IMR-90 (cell line): ENCODE measurements at places on chromosomes 4 and X. TPM values are rescaled to one million over a fixed set of nuclear protein-coding genes. Genes with fewer than 3 reads are reported as not detected.

The VCX gene
- total RNA-seq: not detected in 2 replicates

- peak; percentile 45 for DNase-seq
Measured at GRCh38 chr4:114226179-114226578, 246.7 kb upstream of the ARSJ start.

DNA sequence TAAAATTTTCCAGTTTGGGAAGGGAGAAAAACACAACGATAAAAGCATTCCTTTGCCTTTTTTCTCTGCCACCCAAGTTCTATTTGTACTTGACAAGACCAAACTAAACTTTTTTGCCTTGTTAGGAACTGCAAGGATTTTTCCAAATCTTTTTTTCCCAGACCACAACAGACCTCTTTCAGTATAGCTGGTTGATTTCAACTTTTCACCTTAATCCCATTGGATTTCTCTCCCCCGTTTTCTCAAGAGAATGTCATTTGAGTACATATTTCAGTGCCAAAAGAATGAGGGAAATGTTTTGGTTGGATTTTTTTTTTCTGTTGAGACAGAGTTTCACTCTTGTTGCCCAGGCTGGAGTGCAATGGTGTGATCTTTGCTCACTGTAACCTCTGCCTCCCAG, 18.5 kb upstream of the SGMS2 start:
- DNase-seq: no peak

The FGF13 gene
- total RNA-seq: under 0.01 and 0.18 TPM in 2 replicates

GRCh38 chr4:113385281-113385899, 335.9 kb downstream of the ANK2 start:
- no peak for DNase-seq

GRCh38 chrX:66255359-66255967, 91.4 kb downstream of the HEPH start:
- no peak for DNase-seq

GRCh38 chr4:152607178-152607577, 71.3 kb upstream of the FBXW7 start:
- no peak for DNase-seq

GRCh38 chr4:8524595-8525382, 55.4 kb upstream of the GPR78 start:
- DNase-seq: no peak

DNA sequence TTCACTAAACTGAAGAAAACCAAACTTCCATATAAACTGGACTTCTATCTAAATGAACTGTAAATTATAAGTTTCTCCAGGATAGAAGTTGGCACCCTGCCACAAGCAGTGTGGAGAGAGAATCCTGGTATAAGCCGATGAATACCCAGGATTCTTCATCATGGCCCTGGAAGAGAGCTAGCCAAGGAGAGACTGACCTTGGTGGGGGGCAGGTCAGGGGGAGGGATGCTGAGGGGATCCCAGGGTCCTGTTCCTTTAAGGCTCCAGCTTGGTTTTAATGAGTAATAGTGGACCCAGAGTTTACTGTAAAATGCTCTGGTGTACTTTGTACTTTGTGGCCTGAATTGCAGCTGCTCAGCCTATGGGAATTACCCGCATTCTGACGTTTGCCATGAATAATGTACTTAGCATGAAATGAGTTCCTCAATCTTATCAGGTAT, 16.9 kb downstream of the RASSF6 start:
- DNase-seq: peak; percentile 86

GRCh38 chrX:97672138-97672537, 788.4 kb downstream of the RPA4 start:
- no peak for DNase-seq

GRCh38 chrX:10199212-10199611, 42.4 kb downstream of the CLCN4 start:
- peak; percentile 67 for DNase-seq

The SPIN4 gene
- total RNA-seq: 3.2 and 3.6 TPM in 2 replicates

The PDE5A gene
- 567 and 770 TPM in 2 replicates for total RNA-seq

GRCh38 chr4:54184581-54184980, 44.5 kb upstream of the PDGFRA start:
- DNase-seq: no peak

DNA sequence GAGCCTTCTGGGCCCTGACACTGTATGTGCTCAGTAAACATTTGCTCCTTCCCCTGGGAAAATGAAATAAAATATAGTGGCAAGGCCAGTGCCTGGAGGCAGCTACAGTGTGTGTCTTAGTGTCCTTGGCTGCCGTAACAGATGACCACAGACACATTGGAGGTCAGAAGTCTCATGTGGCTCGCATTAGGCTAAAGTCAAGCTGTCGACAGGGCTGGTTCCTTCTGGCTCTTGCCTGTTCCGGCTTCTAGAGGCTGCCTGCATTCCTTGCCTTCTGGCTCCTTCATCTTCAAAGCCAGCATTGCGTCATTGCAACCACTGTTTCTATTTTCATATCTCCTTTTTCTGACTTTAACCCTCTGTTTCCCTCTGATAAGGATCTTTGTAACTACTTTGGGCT, 83.6 kb upstream of the STX18 start:
- DNase-seq: peak; percentile 84

- DNase-seq: no peak
Measured at GRCh38 chr4:81876106-81876505, 404.4 kb upstream of the RASGEF1B start.

DNA sequence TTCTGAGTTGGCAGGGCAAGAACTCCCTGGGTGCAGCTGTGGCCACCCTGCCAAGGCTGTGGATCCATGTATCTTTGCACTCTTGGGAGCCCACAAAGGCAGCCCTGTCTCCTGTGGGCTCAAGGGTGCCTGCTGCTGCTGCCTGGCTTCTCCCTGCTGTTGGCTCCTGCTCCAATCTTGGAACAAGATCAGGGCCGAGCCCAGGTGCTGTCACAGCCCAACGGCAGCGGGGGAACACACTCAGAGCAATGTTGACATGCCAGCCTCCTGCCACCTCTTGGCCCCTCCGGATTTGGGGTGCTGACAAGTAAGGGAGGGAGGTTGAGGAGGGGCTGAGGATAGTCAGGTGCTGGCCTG, 57.9 kb downstream of the COX18 start:
- no peak for DNase-seq
